Naive B cell (primary cell): ENCODE measurements at places on chromosomes 1 and 21. TPM values are rescaled to one million over a fixed set of nuclear protein-coding genes. Genes with fewer than 3 reads are reported as not detected.

DNA sequence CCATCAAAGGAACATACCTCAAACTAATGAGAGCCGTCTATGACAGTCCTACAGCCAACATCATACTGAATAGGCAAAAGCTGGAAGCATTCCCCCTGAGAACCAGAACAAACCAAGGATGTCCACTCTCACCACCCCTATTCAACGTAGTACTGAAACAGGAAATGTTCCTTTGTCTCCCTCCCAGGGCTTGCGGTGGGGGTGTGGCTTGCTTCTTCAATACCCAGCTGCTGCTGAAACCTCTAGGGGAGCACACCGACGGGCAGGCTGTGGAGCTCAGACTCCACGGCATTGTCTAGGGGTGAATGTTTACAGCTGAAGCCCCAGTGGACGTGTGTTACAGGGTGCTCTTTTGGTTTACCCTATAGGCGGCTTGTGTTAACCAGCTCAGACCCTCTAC, 30.5 kb upstream of the B3GALT2 start:
- H3K4me3 ChIP-seq: no peak overlapping the region
- no peaks in the 10 kb centered on the region for H3K27me3 ChIP-seq
- peaks cover 5% of the 10 kb centered on the region for H3K4me1 ChIP-seq
- H3K27ac ChIP-seq: no peak overlapping the region
- H3K36me3 ChIP-seq: peaks cover 20% of the 10 kb centered on the region

GRCh38 chr1:244346972-244347618, 104.6 kb downstream of the ADSS2 start:
- peaks cover 4% of the 10 kb centered on the region for H3K36me3 ChIP-seq
- no peak for DNase-seq
- H3K27me3 ChIP-seq: peaks cover 8% of the 10 kb centered on the region
- peaks cover 15% of the 10 kb centered on the region for H3K4me1 ChIP-seq
- no peak overlapping the region for H3K4me3 ChIP-seq

DNA sequence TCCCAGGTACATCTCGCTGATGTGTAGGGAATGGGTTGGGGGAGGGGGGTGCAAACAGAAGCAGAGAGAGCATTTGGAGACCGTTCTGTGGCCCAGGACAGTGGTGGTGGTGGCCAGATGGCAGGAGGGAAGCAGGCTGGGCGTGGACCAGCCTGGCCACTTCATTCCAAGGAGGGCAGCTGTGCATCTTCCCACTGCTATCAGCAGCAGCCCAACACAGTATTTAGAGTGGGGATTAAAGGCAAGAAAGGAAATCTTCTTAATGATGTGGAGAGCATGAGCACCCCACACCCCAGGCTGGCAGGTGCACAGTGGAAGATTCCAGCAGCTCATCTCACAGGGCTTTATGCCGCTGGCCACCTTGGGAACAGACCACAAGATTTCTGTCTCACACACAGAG, 198.7 kb downstream of the NPHP4 start:
- H3K4me1 ChIP-seq: no peaks in the 10 kb centered on the region
- H3K27ac ChIP-seq: no peak overlapping the region
- no peak overlapping the region for H3K4me3 ChIP-seq
- no peaks in the 10 kb centered on the region for H3K36me3 ChIP-seq
- DNase-seq: no peak

DNA sequence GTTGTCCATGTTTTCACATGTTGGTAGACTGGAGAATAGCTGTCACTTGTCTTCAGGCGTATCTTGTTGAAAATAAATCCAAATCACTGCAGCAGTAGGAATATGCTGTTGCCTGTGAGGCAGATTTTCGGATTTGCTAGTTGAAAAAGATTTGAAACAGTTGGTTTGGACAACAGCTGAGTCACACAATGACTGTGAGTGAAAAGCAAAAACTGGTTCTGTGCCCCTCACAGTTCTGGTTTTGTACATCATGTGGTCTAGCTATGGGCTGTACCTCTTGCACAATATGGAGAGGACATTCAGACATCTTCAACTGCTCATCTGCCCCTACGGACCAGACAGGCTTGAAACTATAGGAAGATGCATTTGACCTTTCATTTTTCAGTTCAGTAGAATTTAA, 1.8 kb downstream of the ARF1 start:
- DNase-seq: no peak
- H3K4me3 ChIP-seq: peak overlapping the region; percentile 88
- no peaks in the 10 kb centered on the region for H3K36me3 ChIP-seq
- H3K27me3 ChIP-seq: no peaks in the 10 kb centered on the region
- H3K4me1 ChIP-seq: peaks cover 64% of the 10 kb centered on the region
- peak overlapping the region; percentile 96 for H3K27ac ChIP-seq

- no peak for DNase-seq
- no peak overlapping the region for H3K27ac ChIP-seq
- H3K4me3 ChIP-seq: no peak overlapping the region
- H3K4me1 ChIP-seq: no peaks in the 10 kb centered on the region
- H3K27me3 ChIP-seq: no peaks in the 10 kb centered on the region
- H3K36me3 ChIP-seq: no peaks in the 10 kb centered on the region
Measured at GRCh38 chr1:196407358-196408051, 200.7 kb downstream of the KCNT2 start.

- H3K4me3 ChIP-seq: peak overlapping the region; percentile 24
- DNase-seq: no peak
- H3K27ac ChIP-seq: no peak overlapping the region
- H3K4me1 ChIP-seq: peaks cover 68% of the 10 kb centered on the region
- no peaks in the 10 kb centered on the region for H3K27me3 ChIP-seq
Measured at GRCh38 chr1:248821101-248821500, 4.6 kb downstream of the SH3BP5L start.

DNA sequence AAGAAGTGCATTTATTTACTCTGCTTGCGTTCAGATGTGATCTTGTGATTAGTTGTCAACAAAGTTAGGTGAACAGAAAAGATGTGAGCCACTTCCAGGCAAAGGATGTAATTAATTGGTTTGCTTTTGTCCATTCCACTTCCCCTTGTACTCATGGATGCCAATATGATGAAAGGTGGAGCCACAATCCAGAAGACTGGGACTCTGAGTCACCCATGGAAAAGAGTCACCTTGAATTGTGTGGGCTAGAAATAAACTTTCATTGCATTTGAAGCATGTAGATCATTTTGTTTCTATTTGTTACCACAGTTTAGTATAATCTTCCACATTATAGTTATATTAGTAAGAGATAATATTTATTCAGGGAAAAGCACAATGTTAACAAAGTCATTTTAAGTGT, 684.2 kb downstream of the LTN1 start:
- no peaks in the 10 kb centered on the region for H3K27me3 ChIP-seq
- no peak overlapping the region for H3K27ac ChIP-seq
- H3K4me3 ChIP-seq: no peak overlapping the region
- DNase-seq: no peak
- no peaks in the 10 kb centered on the region for H3K36me3 ChIP-seq

DNA sequence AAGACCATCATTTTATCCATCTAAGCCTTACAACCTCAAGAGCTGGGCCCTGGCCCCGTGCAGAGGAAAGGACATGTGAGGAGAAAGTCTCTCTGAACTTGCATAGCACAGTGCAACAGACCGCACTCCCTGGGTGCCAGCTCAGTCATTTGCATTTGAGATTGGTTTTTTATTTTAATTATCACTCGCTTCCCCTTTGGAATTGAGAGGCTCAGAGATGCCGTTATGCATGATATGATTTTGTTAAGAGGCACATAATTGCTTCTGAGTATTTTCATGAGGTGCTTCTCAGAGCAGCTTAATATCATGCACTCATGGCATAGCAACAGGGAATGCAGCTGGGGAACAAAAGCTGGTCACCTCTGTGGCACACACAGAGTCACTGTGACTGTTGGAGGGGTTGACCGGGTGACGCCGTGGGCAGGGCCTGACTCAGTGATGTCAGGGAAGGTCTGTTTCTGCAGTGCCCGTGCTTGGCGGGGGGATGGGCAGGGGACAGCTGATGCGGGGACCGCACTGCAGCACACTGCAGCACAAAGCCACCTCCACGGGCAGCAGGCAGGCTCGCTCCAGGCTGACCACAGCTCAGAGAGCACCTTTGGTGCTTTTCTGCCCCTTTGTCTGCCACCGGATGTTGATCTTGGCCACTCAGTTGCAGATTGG, 43.2 kb upstream of the VAMP3 start:
- no peak overlapping the region for H3K4me3 ChIP-seq
- DNase-seq: no peak
- peaks cover 10% of the 10 kb centered on the region for H3K4me1 ChIP-seq
- peaks cover 5% of the 10 kb centered on the region for H3K36me3 ChIP-seq
- no peak overlapping the region for H3K27ac ChIP-seq

Gene NES
- not detected for polyA plus RNA-seq

- H3K4me1 ChIP-seq: peaks cover 14% of the 10 kb centered on the region
- no peaks in the 10 kb centered on the region for H3K36me3 ChIP-seq
- H3K27me3 ChIP-seq: peaks cover 15% of the 10 kb centered on the region
- no peak for DNase-seq
- H3K27ac ChIP-seq: no peak overlapping the region
- no peak overlapping the region for H3K4me3 ChIP-seq
Measured at GRCh38 chr1:231207437-231207836, 33.6 kb upstream of the GNPAT start.

Gene IVL
- not detected for polyA plus RNA-seq

GRCh38 chr1:248611883-248612414, 14.4 kb upstream of the OR2T10 start:
- no peaks in the 10 kb centered on the region for H3K27me3 ChIP-seq
- H3K4me1 ChIP-seq: no peaks in the 10 kb centered on the region
- no peak overlapping the region for H3K4me3 ChIP-seq
- DNase-seq: no peak
- H3K27ac ChIP-seq: peak overlapping the region; percentile 49

Gene UBL4B
- polyA plus RNA-seq: not detected

DNA sequence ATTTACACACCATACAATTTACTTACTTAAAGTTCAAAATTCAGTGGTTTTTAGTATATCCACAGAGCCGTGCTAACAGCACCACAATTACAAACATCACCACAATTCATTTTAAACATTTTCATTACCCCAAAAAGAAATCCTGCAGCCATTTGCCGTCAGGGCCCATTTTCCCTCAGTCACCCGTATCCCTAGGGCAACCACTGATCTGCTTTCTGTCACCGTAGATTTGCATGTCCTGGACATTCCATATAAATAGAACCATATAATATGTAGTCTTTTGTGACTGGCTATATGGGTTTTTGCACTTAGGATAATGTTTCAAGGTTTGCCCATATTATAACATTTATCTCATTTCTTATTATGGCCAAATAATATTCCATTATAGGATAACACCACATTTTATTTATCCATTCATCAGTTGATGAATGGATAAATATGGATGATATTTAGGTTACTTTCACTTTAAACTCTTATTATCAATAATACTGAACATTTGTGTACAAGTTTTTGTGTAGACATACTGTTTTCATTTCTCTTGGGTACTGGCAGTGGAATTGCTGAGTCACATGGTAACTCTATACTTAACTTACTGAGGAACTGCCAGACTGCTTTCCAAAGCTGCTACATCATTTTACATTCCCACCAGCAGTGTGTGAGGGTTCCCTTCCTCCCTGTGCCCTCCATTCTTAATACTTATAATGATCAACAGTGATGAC, 68.9 kb downstream of the ST3GAL3 start:
- peaks cover 46% of the 10 kb centered on the region for H3K36me3 ChIP-seq
- H3K27ac ChIP-seq: no peak overlapping the region
- H3K4me1 ChIP-seq: peaks cover 6% of the 10 kb centered on the region

Gene PLCH2
- 1.9 TPM for polyA plus RNA-seq

Gene MRPL20
- 75.1 TPM for polyA plus RNA-seq

- H3K4me1 ChIP-seq: peaks cover 5% of the 10 kb centered on the region
- H3K27ac ChIP-seq: no peak overlapping the region
- peaks cover 30% of the 10 kb centered on the region for H3K27me3 ChIP-seq
- no peak overlapping the region for H3K4me3 ChIP-seq
Measured at GRCh38 chr1:87197156-87197555, 131.5 kb upstream of the LMO4 start.

- H3K27ac ChIP-seq: no peak overlapping the region
- DNase-seq: no peak
- peaks cover 61% of the 10 kb centered on the region for H3K27me3 ChIP-seq
- no peak overlapping the region for H3K4me3 ChIP-seq
- no peaks in the 10 kb centered on the region for H3K36me3 ChIP-seq
Measured at GRCh38 chr1:182700351-182700709, 15.9 kb upstream of the RGS8 start.

GRCh38 chr1:42364542-42364941, 16.1 kb upstream of the RIMKLA start:
- no peak overlapping the region for H3K4me3 ChIP-seq
- peaks cover 25% of the 10 kb centered on the region for H3K27me3 ChIP-seq
- no peaks in the 10 kb centered on the region for H3K36me3 ChIP-seq
- H3K27ac ChIP-seq: no peak overlapping the region
